ENCODE measurements at places on chromosomes 3 and 15.

DNA sequence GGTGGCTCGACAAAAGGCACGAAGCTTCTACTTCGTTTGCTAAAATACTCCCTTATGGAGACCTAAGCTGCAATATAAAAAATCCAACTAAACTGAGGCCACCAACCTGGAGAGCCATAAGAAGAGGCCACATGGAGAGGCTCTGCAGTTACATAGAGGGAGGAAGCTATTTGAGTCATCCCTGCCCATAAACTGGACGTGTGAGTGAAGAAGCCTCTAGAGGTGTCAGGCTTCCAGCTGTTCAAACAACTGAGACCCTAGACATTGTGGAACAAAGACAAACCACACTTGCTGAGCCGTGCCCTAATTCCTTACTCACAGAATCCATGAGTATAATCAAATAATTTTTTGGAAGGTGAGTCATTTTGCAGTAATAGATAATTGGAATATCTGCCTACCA lies 50.2 kb upstream of the GMNC start:
- no peak for DNase-seq

GRCh38 chr3:37346227-37347005 lies 172.0 kb upstream of the LRRFIP2 start:
- DNase-seq: no peak

DNA sequence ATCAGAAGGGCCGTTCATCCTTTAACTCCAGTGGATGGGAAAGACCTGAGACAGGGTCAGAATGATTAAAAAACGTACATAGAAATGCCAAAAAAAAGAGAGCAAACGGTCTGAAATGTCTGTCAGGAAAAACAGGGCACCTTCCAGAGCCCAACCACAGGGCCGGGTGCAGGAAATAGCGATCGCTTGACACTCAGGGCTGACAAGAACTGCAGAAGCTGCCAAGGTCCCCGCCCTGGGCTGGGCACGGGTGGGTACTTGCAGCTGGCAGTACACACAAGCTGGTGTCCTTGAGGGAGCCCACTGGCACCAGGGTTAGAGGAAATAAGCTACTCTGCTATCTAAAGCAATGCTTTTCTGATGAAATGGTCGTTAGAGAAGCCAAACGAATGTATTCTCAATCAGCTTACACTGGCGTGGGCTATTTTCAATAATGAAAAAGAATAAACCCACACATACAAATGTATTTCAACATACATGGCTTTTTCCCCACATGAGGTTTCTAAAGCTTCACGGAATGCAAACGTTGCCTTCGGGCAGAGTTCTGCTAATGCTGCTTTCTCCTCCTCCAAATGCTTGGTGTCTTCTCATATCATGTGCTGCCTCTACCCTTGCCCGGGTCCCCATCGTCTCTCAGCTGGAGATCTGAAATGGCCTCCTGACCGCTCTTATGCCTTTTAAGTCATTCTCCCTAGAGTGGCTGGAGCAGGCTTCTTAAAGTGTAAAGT lies 15.6 kb downstream of the FRMD4B start:
- DNase-seq: no peak

GRCh38 chr3:159795681-159796175 lies 192.9 kb upstream of the IL12A start:
- no peak for DNase-seq

GRCh38 chr3:155664925-155665695 lies 79.8 kb downstream of the PLCH1 start:
- DNase-seq: peak; percentile 0

DNA sequence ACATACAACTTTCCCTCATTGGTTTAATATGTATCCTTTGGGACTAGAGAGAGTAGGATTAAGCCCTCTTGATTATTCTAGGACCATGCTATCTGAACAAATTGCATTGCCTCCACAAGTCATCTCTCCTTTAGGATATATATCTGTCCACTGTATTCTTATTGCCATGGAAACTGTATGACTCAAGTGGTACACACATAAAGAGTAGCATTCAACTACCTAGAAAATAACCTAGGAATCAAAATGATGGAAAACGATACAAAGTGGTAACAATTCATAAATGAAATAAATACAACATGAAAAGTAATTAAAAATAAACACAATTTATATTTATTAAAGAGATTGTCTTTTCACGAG lies 212.1 kb upstream of the P2RY1 start:
- DNase-seq: no peak

- DNase-seq: no peak
These were observed 50.6 kb upstream of the SLC7A14 start for GRCh38 chr3:170636400-170636973.

DNA sequence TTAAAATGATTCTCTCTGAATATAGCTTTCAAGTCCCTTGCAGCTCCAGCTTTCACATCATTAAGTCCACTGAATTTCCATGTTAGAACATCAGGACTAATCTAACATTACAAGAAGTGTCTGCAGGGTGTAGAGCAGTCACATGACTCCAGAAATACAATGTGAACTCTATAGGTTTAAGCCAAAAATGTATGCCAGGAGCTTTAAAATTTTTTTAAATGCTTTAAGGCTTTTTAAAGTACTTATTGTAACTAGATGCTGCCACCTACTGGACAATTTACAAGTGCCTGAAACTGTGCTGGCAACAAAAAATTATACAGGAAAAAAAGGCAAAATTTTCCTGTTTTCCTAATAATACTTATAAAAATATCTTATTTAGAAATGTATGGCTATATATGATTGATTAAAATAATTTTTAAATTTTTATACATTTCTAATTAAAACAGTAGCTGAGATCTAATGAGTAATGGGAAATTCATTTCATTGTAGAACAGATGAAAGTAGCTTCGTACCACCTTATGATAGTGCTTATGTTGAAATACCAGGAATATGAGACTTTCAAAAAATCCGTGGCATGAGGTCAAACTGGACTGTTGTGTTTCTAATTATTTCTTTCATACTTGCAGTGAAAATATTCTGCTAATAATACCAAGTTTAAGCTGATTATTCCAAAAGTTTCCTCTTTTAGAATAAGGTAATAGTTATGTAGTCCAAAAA lies 25.7 kb downstream of the FSIP1 start:
- DNase-seq: no peak

DNA sequence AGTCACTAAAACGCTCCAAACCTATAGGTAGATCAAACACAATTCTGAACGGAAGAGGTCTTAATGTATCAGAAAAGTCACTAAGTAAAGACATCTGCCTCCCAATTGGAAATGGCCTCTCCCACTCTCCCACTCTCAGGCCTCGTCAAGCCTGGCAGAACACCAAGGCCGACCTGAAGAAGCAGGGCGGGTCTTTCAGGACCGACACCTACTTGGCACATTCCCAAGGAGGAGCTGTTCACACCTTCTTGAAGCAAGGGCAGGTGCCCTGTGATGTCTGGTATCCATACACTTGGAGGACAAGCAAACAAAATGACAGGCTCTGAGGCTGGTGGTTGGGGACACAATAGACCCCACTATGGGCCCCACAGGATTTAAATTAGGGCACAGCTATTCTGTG lies 30.0 kb downstream of the XXYLT1 start:
- no peak for DNase-seq

DNA sequence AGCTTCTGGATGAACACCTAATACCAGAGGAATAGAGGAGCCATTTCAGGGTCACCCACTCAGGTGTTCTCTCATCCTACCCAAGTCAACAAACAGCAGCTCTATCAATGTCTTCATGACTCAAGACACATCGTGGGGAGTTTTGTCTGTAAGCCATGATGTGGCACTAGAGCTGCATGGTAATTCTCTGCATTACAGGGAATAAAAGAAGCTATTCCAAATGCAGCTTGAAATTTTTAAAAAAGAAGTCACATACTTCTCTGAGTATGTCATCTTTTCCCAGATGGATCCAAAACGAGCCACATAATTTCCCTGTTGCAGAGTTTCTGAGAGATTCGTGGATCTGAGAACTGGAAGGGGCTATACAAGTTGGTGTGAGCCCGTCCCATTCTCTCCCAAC lies 6.1 kb upstream of the THSD4 start:
- no peak for DNase-seq

DNA sequence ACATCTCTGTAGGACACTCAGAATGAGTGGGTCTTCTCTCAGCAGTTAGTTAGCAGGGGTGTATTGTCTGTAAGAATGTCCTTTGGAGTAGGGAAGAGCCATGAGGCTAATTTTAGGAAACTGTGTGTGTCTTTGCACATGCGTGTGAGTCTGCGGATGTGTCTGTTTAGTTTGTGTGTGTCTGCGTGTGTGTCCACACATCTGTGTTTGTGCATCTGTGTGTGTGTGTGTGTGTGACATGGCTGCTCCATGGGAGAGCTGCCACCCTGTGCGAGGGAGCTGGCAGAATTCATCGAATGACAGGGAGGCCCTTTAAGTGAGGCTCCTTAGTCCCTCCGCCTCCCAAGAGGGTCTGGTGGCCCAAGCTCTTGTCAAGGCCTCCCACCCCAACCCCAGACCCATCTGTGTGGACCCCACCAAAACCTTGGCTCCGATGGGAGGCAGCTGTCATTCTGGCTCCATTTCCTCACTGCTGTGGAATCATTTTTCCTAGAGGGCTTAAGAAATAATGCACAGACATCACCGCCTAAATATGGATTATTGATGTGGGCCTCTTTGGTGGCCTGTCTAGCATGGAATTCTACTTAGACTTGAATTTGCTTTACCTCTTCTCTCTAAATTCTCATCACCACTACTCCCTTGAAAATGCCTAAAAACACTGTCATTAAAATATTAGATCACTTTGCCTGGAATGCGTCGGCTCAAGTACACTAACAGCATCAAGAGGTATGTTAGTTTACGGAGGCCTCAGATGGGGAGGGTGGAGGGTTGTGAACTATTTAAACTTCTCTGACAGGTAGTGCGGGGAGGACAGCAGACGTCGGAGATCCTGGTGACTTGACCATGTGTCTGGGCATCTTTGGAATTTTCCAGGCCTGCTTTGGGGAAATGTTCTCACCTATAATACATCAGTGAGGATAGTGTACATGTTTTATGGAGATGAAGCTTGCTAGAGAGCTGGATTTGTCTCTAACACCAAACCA lies 9.4 kb downstream of the ESYT3 start:
- DNase-seq: no peak

GRCh38 chr3:180694321-180694720 lies 15.0 kb upstream of the CCDC39 start:
- DNase-seq: no peak
